ENCODE measurements at places on chromosomes 7 and 10.

GRCh38 chr10:24277771-24278170 is 68.8 kb downstream of the KIAA1217 start:
- DNase-seq, result no peak

DNA sequence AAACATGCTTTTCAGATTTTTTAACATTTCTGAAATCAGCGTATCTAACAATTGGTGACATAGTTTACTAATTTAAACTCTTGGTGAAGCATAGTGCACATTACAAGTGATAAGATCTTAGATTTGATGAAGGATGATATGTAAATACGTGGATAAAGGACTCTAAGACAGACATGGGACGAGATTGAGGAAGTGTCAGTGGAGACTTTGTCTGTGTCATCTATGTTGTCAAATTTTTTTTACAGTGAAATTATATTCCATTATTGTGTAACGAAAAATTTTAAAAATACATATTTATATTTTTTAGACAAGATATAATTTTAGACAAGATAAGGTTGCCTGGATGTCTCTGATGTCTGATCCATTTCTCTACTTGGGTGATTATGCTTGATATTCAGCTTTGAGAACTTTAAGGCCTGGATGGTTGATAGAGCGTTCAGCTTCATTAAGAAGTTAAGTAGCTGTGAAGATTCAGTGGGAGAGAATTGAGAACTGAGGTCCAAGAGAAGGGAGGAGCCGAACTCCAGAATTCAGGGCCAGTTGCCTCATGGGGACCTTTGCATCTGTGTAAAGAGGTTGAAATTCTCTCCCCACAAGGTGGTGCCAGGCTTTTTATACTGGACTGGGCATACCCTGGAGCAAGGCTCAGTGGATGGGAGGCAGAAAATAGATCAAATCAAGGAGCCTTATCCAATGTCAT is 62.7 kb downstream of the KAT6B start:
- no peak for DNase-seq

DNA sequence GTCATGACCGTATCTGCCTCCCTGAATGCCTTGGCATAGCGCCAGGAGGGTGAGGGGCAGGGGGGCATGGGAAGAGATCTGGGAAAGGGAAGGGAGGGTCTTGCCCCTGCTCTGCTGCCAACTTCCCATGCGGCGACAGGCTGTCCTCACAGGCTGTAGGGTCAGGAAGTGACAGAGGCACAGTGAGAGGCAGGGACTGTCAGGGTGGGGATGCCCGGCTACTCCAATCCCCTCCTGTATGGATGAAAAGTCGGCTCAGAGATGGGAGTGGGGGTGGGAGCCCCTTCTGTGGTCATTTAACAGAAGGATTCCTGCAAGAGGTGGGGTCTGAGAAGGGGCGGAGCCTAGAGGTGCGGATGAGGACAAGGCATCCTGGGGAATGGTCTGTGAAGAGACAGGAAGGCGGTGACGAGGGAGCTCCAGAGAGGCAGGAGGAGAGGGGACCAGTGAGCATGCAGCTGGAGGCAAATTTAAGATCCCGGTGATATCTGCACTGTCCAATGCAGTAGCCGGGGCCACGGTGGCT is 20.8 kb upstream of the UNC5B start:
- no peak for DNase-seq

DNA sequence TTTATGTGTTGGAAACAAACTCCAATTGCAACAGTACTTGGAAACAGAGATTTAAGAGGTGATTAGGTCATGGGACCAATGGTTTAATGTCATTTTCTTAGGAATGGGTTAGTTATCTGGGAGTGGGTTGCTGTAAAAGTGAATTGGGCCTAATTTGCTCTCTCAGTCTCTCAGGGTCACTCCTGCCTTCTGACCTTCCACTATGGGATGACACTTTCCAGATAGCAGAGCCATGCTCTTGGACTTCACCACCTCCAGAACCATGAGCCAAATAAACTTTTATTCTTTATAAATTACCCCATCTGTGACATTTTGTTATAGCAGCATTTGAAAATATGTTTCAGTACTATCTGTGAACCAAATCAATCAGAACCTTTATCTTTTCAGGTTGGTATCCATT is 1509.1 kb downstream of the REEP3 start:
- DNase-seq, result no peak

- no peak for DNase-seq
Observed at GRCh38 chr10:89894051-89894450, 192.7 kb downstream of the KIF20B start.

GRCh38 chr7:78279457-78279856 is 480.9 kb downstream of the PHTF2 start:
- DNase-seq, result no peak

DNA sequence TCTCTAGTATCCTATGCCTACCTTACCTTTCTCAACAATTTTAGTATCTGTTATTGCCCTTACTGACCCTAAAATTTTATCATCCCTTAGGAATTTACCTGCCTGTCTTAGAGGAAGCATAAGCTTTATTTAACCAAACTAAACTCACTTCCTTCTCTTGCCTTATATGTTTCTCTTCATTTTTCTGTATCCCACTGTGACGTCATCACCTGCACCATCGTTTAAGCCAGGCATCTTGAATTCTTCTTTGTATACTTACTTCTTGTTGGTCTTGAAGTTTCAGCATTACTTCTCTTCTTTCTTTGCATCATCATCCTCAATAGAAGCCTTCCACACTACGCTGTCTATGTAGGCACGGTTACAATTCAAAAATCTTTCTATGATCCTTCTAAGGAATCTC is 231.0 kb upstream of the SMIM30 start:
- no peak for DNase-seq

- no peak for DNase-seq
Observed at GRCh38 chr7:14604606-14605005, 297.9 kb downstream of the DGKB start.

DNA sequence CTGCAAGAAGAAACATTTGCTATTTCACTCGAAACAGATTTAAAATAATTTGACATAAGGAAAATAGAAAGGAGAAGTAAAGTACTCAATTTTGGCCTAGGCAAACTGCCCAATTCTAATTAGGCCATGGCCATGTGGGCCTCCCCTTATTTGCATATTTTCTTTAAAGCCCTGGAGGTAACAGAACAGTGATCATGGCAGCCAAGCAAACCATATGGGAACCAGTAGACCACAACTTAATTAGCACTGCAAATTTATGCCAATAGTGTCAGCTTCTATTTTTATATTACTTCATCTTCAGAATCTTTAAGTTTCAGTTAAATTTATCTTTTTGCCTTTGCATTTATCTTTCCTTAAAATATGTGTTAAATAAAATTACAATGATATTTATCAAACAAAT is 63.3 kb upstream of the THSD7A start:
- no peak for DNase-seq

GRCh38 chr7:27933671-27934565 is 194.0 kb downstream of the TAX1BP1 start:
- no peak for DNase-seq

GRCh38 chr10:4103603-4104002 is 318.6 kb upstream of the KLF6 start:
- no peak for DNase-seq

GRCh38 chr7:68627247-68627864 is 970.9 kb upstream of the AUTS2 start:
- no peak for DNase-seq

GRCh38 chr7:90225601-90226000 is 14.1 kb downstream of the STEAP2 start:
- DNase-seq, result no peak

- no peak for DNase-seq
Observed at GRCh38 chr10:84838851-84839250, 510.5 kb downstream of the CCSER2 start.

DNA sequence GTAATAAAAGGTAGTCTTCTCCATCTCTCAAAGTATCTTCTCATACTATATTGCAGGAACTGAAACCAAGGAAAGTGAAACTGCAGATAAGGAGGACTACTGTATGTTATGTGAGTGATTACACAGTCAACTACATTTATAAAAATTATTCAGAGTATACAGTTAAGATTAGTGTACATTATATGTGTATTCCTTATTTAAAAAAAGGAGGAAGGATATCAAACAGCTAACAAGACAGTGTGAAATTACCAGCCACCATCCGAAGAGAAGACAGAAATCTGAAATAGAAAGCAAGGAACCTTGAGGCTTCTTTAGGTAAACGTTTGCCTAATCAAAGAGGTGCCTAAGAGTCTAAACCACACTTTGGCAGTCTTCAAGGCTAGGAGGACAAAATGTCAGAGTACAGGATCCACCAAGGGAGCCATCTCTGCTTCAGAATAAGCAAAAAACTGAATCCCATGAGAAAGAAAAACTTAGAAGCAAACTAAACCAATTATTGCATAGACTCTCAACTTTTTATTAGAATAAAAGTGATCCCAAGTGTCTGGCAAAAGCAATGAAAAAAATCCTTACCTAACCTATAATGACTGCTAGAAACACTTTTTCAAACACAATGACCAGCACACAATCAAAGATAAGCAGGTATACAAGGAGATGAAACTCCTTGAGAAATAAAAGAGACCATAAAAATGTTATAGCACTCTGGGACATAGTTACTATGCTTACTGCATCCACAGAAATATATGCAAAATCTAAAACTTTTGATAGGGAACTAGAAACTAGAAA is 6.4 kb downstream of the USP6NL start:
- DNase-seq, result no peak

- DNase-seq, result peak; percentile 8
Observed at GRCh38 chr7:105924945-105925344, 38.1 kb upstream of the CDHR3 start.

DNA sequence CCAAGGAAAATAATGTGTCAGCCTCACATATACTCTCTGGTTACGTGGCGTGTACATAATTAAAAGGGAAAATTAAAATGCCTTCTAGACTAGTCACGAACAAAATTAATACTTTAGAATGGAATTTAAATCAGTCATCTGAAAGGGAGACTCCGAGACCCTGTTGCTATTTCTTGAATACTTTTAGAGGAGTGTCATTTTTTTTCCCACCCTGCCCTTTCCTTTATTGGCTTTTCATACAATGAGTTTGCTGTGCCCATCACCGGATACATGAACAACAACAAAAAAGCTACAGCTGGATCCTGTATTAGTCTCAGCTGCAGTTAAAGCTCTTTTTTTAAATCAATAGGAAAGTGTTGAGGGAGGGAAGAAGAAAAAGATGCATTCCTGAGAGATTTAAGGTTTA is 20.1 kb downstream of the CYTH3 start:
- DNase-seq, result no peak

DNA sequence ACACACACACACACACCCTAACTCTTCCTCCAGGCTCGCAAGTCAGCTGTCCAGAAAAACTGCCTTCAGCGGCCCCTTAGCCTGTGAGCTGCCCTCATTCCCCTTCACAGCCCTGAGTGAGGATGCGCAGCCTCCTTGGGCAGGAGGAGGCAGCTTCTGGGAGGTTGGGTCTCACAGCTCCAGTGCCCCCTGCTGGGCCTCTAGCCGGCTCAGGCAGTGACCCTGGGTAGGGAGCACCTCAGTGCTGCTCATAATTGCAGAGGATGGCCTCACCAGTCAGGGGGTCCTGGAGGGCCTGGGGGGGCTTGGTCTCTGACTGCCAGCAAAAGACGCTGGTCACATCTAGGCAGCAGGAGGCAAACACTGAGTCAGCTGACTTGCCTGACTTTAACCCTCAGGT is 43.7 kb downstream of the ZNF273 start:
- DNase-seq, result peak; percentile 12

GRCh38 chr10:63977329-63977923 is 456.2 kb downstream of the REEP3 start:
- DNase-seq, result peak; percentile 1

GRCh38 chr7:75559355-75559975 is 67.3 kb downstream of the SPDYE5 start:
- DNase-seq, result no peak

GRCh38 chr10:96890580-96890979 is 58.5 kb downstream of the LCOR start:
- DNase-seq, result no peak

DNA sequence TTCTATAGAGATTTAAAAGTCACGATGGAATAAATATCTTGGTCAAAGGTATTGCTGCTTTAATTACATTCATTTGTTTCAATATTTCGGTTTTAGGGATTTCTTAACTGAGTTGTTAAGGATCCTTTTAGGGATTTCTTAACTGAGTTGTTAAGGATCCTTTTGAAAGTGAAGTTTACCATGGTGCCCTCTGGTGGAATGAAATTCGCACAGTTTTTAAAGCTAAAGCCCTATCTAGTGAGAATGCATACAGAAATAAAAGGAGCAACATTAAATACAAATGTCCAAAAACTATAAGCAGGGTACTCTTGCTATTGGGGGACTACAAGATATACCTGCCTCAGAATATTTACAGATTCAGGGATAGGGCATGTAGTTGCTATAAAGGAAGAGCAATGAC is 193.7 kb downstream of the RNLS start:
- no peak for DNase-seq

GRCh38 chr7:50047716-50048115 is 45.3 kb downstream of the ZPBP start:
- DNase-seq, result no peak

DNA sequence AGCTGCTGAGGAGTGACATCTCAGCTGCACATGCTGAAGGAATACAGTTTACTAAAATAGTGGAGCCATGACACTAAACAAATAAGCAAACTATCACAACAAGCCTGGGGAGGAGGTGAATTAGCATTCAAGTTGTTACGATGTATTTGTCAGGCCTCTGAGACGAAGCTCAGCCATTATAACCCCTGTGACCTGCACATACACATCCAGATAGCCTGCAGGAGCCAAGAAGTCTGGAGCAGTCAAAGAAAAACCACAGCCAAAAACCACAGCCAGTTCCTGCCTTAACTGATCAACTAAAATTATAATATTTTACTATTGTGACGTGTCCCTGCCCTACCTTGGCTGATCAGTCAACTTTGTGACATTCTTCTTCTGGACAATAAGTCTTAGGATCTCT is 68.6 kb downstream of the NSUN6 start:
- no peak for DNase-seq

GRCh38 chr10:71131508-71132088 is 80.8 kb upstream of the UNC5B start:
- no peak for DNase-seq

- no peak for DNase-seq
Observed at GRCh38 chr10:97028126-97028831, 157.5 kb downstream of the SLIT1 start.

- no peak for DNase-seq
Observed at GRCh38 chr10:21530641-21531040, 3.4 kb upstream of the MLLT10 start.

DNA sequence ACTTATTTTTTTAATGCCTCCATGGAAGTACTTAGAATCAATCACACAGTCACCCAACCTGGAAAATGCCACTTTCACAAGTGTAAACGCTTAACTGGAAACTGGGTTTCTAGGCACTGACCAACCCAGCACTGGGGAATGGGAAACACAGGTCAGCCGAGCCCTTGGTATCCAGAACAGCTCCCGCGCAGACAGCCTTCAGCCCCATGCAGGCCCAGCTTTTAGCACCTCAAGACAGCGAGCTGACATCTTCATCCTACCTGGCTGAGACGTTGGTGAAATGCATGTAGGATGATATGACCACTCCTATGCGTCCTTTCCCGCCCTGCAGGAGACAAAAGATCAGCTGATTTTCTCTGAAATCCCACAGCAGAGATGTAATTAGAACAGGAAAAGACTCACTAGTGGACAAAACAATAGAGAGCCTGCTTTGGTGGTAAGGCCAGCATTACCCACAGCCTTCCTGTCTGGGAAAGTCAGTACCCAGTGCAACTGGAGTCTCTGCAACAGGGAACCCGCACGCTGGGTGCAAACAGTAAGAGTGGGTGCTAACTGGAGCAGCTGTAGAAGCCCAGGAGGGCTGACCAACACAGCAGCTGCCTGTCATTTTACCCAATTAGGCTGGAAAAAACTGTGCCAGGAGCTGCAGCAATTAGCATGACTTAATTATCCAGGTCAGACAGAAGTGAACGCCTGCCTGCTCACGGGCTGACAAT is 153.7 kb downstream of the TNS3 start:
- no peak for DNase-seq
